Hematopoietic multipotent progenitor cell treated with erythropoietin and hydrocortisone succinate and interleukin-3 and kit ligand, for 17 days (in vitro differentiated cells): ENCODE measurements at places on chromosomes 4 and X.

DNA sequence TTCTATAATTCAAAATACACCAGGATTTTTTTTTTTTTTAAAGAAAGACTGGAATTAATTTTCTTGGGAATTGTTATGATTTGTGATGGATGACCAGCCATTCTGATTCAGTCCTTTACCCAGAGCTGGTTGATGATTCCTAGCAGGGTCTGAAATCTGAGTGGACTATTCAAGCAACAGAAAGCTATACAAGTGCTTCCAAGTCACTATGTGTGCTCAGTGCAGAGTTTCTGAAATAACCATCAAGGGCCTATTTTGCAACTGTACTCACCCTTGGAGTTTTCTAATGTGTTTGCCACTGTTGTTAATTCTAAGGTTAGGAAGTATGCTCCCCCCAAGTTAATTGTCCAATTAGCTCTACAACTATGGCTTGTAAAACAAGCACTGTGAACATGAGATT is 137.7 kb upstream of the RAPGEF2 start:
- DNase-seq, result no peak

GRCh38 chr4:69098470-69098869 is 2.2 kb downstream of the UGT2B7 start:
- DNase-seq, result no peak

DNA sequence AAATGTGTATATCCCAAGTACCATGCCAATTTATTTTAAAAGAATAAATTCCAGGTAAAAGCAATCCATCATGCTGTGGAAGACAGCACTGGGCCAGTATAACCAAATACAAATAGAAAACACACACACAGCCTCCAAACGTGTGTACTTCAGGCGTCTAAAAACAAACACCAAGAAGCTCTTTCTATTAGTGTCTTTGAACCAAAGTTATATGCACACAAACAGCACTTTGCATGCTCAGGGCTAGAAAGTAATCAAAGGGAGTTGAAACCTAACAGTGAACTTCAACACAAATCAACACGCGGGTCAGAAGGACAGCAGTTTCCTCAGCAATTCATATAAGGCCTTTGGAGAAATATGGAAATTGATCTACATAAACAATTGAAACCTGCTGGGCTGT is 15.4 kb downstream of the GASK1B start:
- no peak for DNase-seq

DNA sequence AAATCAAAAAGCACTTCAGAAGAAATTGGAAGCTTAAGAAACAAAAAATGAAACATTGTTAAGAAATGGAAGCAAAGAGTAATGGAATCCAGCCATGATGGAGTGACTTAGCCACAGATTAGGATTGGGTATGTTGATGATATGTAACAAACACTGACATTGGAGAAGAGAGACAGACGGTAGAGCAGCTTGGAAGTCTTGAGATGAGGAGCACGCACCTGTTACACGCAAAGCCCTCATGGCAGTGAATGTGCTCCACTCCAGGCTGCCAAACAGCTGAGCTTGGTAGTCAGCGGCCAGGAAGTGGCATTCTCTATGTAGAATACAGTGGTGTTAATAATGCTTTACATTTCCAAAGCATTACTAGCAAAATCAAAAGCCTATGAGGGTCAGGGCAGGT is 56.9 kb upstream of the GPRIN3 start:
- DNase-seq, result no peak

DNA sequence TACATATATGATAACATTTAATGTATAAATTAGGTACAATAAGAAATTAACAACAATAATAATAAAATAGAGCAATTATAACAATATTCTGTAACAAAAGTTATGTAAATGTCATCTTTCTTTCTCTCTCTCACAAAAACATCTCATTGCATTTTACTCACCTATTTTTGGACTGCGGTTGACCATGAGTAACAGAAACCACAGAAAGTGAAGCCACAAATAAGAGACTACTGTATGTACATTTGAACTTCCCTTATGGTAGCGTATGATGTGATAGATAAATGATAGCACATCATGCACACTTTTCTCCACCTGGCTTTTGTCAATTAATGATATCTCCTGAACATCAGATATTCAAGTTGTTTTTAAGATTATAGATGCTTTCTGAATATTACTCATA is 80.5 kb downstream of the HNRNPD start:
- DNase-seq, result no peak

GRCh38 chrX:148049441-148049840 is 68.3 kb downstream of the FMR1NB start:
- DNase-seq, result peak; percentile 4

DNA sequence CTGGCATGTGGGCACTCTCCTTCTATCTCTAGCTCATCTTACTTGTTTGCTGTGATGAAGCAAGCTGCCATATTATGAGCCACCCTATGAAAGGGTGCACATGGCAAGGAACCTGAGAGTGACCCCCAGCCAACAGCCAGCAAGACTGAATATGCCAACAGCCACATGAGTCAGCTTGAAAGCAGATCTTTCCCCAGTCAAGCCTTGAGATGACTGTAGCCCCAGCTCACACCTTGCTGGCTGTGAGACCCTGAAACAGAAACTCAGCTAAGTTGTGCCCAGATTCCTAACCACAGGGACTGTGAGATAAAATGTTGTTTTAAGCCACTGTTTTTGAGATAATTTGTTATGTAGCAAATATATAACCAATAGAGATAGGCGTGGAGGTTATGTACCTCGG is 36.2 kb downstream of the KDM5C start:
- DNase-seq, result no peak

DNA sequence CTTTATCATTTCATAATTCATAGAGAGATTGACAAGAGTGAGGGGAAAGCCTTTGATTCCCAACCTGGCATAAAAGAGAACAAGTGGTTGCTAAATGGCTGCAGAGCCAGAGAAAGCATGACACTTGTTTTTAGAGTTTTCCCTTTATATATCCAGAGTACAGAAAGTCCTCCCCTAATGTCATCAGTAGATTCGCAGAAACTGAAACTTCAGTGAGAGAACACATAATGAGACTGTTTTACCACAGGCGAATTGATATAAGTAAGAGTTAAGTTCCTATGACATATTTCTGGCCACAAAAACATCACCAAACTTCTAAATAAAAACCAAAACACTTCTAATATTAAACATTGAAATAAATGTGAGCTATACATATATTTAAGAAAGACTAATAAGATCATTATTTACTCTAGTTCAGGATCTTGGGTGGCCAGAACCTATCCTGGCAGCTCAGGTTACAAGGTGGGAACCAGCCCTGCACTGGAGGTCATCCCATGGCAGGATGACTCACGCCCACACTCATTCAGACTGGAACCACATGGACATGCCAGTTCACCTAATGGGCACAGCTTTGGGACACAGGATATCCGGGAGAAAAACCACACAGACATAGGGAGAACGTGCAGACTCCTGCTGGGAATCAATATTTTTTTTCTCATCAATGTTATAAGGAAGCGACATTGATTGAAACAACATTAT is 35.5 kb downstream of the NWD2 start:
- DNase-seq, result no peak

GRCh38 chrX:68936608-68937007 is 107.8 kb downstream of the EFNB1 start:
- no peak for DNase-seq

DNA sequence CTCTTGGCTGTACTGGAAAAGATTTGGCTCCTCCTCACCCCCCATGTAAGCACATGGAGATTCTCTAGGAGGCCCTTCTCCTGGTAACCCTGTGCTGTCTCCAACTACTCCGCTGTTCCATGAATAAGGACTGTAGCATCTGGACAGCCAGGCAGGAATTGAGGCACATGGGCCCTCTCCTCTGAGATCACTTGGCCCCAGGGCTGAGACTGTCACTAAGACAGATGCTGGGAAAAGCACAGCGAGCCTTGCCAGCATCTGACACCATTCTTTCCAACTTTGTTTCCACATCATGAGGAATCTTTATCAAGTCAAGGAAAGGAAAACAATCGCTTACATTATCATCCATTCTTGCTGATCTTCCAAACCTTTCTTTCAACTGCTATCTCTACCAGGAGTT is 222.6 kb upstream of the INTU start:
- no peak for DNase-seq

DNA sequence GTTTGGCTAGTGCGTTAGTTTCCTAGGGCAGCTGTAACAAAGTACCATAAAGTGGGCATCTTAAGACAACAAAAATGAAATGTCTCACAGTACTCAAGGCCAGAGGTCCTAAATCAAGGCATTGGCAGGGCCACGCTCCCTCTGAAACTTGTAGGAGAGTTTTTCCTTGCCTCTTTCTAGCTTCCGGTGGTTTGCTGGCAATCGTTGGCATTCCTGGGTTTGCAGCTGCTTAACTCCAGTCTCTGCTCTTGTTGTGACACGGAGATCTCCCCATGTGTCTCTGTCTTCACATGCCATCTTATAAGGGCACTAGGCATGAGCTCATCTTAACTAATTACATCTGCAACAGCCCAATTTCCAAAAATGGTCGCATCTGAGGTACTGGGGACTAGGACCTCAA is 362.0 kb upstream of the BOD1L1 start:
- DNase-seq, result no peak

DNA sequence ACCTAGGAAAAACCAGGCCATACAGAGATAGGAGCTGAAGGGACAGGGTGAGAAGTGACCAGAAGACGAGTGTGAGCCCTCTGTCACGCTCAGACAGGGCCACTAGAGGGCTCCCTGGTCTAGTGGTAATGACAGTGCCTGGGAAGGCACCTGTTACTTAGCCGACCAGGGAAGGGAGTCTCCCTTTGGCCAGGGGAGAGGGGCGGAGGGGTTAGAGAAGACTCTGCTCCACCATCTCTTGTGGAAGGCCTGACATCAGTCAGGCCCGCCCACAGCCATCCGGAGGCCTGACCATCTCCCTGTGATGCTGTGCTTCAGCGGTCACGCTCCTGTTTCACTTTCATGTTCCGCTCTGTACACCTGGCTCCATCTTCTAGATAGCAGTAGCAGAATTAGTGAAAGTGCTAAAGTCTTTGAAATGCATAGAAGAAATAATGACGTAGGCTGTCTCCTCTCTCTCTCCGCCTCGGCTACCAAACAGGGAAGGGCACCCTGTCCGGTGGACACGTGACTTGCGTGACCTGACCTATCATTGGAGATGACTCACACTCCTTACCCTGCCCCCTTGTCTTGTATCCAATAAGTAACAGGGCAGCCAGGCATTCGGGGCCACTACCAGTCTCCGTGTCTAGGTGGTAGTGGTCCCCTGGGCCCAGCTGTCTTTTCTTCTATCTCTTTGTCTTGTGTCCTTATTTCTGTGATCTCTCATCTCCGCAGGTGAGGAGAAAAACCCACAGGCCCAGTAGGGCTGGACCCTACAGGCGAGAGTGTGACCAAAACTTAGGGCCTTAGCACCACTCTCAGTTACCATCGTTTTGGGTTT is 26.7 kb downstream of the HTT-AS start:
- DNase-seq, result peak; percentile 47

GRCh38 chrX:86930419-86930818 is 587.2 kb upstream of the KLHL4 start:
- no peak for DNase-seq

DNA sequence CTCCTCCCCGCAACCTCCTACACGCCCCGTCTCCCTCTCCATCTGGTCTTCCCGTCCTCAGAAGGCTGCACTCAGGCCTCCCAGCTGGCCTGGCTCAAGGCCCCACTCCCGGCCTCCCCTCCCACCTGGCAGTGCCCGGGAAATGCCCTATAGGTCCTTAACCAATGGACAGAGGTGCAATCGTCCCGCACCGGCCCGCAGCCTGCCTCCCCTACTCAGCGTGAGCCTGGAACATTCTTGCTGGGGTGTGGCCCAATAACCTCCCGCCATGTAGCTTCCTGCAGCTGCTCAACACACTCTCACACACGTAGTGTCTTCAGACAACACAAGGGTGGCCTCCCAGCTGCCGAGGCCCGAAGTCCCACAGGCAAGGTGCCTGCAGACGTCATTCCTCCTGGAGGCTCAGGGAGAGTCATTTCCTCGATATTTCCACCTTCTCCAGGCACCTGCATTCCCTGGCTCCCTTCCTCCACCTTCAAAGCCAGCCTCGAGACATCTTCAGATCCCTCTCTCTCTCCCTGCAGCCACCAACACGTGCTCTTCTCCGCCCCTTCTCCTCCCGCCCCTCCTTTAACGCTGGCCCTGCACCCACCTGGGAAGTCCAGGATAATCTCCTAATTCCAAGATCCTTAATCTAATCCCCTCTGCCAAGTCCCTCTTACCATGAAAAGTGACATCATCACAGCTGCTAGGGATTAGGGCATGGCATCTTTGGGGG is 56.2 kb downstream of the ADRA2C start:
- DNase-seq, result no peak

- no peak for DNase-seq
These were observed 376.4 kb upstream of the NOCT start for GRCh38 chr4:138639018-138639741.
